Thoracic aorta (tissue), 2 donors: ENCODE measurements at places on chromosomes 6 and 20.
A peak's percentile ranks its signal among the peaks of the same experiment; 100 is the strongest.

DNA sequence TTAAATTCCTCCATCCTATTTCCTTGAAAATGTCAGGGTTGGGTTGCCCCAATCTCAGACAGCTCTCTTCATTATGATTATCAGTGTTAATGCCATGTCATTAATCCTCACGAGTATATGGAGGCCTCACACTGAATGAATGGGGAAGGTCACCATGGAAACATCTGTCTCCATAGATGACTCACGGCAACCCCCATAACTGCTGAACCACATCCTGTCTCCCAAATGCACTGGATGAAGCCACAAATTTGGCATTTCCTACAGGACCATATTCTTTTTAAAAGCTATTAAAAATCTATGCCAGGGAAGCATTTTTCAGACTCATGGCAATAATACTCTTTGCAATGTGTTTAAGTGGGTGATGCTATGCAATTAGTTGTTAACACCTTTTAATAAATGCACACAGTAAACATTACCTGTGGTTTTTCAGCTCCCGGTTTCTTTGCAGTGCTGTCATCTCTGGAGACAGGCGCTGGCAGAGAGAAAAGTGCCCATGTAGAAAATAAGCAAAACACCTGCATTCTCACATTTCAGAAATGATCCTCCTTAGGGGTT, 80.1 kb upstream of the PTPRK start:
- no peak for DNase-seq

GRCh38 chr20:10131732-10132345, 86.8 kb upstream of the SNAP25 start:
- DNase-seq: no peak

DNA sequence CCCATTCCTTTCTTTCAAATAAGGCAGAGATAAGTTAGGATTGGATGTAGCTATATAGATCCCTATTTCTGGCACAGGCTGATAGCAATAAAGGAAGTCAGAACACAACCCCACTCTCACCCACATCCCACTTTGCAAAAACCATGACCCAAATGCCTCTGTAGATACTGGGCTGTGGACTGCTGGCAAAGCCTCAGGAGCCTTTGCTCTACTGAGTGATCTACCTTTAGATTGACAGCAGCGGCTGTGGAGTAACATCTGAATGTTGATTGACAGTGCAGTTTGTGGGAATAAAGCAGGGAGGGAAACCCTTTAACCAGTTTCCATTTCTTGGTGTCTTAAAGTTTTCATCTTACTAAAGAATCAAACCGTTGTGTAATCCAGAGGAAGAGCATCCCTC, 6.7 kb upstream of the TMEM30A start:
- no peak for DNase-seq

GRCh38 chr6:96610019-96610418, 47.1 kb downstream of the FHL5 start:
- DNase-seq: no peak

- no peak for DNase-seq
Measured at GRCh38 chr6:43308101-43308989, at the start of gene CRIP3. Gene CRIP3 (minus strand): TSS chr6:43308826. CDS start chr6:43308792, 34 bp downstream.

DNA sequence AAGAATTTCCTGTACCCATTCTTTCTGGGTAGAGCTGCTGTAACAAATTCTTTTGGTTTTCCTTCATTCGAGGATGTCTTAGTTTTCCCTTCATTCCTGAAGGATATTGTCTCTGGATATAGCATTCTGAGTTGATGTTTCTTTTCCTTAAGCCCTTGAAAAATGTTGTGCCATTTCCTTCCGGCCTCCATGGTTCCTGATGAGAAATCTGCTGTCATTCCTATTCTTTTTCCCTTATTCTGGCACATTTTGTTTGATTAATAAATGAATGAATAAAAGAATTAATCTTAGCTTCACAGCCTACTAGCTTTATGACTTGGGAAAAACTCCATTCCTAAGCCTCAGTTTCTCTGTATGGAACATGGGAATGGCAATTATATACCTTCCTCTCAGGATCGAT, 173.1 kb downstream of the EYA2 start:
- no peak for DNase-seq

GRCh38 chr20:17843246-17844132, 125.1 kb downstream of the SNX5 start:
- DNase-seq: peak; percentile 47

DNA sequence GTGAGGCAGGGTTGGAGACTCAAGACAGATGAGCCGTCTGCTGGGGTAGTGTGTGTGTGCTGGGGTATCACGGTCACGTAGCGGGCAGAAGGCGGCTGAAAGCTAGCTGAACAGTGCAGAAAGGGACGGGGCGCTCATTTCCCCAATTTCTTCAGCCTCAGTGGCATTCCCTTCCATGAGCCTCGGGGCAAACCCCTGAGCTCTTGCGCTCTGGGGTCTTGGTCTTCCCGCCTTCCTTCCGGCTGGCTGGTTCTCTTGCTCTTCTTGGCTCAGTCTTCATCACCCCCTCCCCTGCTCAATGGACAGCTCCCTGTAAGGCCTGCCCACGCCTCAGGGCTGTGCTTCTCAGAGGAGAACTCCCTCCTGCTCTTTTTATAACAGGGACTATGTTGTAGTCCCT, 15.5 kb upstream of the TMEM181 start:
- DNase-seq: no peak

DNA sequence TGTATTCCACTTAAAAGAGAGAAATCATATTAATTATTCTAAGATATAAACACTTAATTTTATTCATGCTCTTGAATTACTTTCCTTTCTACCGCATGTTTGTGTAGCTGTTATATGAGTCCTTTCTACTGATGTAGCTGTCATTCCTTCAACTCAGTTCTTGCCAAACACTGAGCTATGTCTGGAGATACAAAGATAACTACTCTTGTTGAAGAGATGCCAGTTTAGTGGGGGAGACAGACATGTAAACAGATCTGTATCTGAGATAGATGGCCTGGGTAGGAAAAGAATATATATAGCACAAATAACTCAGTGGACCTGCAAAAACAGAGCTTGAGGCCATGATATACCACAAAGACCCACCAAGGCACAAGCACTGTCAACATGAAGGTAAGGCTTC, 157.3 kb downstream of the BTBD9 start:
- no peak for DNase-seq

GRCh38 chr6:82954356-82954755, 111.3 kb downstream of the UBE3D start:
- no peak for DNase-seq

- DNase-seq: no peak
Measured at GRCh38 chr6:108570517-108570916, 9.8 kb downstream of the FOXO3 start.

- DNase-seq: no peak
Measured at GRCh38 chr6:101541894-101542293, 148.4 kb downstream of the GRIK2 start.

- no peak for DNase-seq
Measured at GRCh38 chr6:209432-210103, 82.7 kb upstream of the DUSP22 start.

DNA sequence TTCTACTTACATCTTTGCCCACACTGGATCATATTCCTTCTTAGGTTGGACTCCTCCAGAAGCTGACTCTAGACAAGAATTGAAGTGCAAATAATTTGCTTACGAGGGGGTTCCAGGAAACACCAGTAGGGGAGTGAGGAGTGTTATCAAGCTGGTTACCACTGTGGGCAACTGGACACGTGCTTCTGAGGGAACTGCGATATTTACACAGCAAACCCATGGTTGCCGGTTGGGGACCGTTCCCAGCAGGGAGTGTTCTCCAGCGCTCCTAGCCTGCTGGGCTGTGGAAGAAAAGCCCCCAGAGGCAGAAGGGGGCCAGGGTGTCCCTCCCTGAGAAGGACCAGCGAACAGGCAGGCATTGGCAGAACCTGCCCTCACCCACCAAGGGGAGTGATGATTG, 21.7 kb downstream of the MDFI start:
- no peak for DNase-seq

- DNase-seq: no peak
Measured at GRCh38 chr6:45500924-45501816, 123.4 kb upstream of the SUPT3H start.

DNA sequence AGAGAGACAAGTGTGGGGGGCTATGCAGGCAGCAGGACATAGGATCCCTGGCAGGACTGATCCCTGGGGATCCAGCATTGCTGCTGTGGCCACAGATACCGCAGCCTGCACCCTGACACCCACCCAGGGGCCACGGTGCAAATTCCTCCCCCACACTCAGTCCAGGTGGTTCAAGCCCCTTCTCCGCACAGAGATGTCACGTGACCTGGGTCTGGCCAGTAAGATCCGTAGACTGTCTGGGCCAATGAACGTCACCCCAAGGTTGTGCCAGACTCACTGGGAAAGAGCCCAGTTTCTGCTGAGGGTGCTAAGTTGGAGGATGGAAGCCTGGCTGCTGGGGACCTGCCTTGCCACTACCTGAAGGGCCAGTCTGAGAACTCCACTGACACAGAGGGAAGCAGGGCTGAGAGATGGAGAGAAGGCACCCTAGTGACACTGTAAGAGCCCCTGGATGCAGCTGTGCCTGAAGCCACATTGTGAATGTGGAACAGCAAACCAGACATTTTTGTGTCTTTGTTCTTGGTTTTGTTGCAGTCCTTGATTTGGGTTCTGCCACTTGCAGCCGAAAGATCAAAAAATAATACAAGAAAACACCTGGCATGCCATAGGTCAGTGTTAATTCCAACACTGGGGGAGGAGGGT, 228.6 kb downstream of the PREX1 start:
- DNase-seq: no peak

GRCh38 chr20:33883164-33883563, 72.0 kb downstream of the CHMP4B start:
- no peak for DNase-seq

DNA sequence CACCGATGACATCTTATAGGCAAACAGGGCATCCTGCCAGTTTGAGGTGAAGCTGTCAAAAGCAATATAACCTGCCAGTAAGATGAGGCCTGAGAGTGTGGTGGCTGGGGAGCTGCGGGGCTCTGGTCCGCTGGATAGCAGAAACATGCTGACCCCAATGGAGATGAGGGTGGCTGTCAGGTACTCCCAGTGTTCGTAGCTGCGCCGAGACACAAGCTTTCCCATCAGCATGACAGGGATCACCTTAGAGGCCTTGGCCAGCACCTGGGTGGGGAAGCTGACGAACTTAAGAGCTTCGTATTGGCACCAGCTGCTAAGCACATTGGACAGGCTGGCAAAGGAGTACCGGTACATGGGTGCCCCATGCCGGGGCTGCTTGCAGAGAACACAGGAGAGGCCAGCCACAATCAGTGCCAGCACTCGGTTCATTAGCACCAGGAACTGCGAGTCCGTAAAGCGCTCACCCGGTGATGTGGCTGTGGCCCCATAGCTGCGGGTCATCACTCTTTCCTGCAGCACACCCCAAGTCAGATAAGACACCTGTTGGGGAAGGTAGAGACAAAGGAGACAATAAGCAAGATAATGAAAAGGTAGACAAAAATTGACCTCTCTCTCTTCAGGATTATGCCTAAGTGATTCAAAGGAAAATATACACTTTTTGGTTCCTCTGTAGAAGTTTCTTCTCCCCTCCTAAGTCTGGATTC, 2.1 kb downstream of the SLC35B2 start:
- no peak for DNase-seq

DNA sequence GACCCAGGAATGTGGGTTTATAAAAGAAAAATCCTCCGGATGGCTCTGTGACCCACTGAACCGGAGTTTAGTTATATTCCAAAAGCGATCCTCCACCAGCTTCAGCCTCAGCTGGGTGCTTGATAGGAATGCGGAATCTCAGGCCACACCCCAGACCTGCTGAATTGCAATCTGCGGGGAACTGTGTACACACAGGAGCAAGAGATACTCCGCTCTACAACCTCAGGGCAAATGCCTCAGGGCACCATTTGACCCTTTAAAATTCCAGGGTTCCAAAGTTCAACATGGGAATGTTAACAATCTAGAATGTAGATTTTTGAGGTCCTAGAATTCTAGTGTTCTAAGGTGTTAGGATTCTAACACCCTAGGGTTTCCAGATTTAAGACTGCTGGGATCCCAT, 10.8 kb downstream of the BPIFA2 start:
- no peak for DNase-seq

GRCh38 chr20:19333563-19333962, 121.1 kb downstream of the SLC24A3 start:
- DNase-seq: no peak

DNA sequence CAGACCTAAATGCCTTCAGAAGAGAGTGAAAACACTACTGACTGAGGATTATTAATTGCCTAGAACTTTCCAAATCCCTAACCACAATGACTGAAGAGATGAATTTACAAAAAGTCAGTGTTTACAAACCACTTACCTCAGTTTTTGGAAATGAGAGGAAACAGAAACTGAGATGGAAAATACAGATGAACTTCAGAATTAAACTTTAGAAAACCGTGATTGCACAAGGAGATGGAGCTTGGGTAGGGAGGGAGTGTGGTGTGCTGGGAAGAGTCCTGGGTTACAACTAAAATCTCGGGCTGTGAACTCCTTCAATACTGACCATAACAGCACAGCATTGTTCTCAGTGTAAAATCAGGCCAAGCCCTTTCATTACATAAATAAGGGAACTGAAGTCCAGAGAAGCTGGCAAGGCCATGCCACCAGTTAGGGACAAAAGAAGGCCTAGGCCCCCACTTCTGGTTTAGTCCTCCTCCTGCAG, 4.0 kb downstream of the ELMO2 start:
- DNase-seq: no peak

DNA sequence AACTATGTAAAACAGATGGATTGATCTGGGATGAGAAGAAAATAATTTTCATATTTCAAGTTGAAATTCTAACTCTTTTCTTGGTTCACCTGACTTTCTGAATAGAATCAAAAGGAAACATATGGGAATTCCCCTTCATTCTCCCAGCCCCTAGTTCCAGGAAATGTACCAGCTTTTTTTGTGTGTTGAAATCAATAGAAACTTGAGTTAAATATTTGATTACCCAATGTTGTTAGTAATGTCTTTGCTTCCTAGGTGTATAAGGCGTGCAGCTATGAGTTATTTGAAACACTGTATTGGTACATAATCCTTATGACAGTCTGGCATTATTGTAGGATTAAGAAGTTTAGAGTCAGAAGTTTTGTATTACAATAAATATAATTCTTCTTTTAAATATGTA, 21.5 kb downstream of the VNN2 start:
- no peak for DNase-seq

DNA sequence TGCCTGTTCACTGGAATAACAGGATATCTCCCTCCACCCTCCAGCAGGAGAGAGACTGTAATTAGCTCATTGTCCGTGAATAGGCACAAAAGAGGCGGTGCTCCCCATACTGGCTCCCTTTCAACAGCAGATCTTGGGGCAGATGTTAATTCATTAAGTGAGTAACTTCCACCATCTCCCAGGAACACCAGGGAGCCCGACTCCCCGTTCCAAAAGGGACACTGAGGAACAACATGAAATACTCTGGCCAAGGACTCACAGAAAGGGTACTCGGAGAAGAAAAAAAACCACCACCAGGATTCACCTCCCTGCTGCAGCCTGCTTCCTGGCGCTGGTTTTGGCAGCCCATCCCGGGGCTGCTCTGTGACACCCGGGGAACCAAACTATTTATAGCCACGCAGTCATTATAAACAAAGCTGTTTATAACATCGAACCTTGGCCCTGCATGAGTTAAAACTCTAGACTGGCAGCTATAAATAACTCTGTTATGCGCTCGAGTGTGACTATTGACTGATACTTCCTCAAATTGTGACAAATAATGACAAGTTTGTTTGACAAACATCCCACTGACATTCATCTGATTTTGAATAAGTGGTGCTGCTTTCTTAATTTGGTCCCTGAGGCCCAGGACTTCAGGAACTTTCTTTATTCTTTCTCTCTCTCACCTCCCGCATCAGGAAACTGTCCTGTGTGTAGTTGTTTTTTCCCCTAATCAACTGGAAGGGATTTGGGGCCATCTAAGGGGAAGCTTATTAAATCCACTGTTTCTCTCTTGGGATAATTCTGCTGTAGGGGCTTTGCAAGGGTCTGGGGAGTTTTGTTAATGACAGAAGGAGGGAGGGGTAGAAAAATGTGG, 521.6 kb downstream of the CD83 start:
- no peak for DNase-seq
